ENCODE measurements at places on chromosomes 5 and 9.
A peak's percentile ranks its signal among the peaks of the same experiment; 100 is the strongest.

DNA sequence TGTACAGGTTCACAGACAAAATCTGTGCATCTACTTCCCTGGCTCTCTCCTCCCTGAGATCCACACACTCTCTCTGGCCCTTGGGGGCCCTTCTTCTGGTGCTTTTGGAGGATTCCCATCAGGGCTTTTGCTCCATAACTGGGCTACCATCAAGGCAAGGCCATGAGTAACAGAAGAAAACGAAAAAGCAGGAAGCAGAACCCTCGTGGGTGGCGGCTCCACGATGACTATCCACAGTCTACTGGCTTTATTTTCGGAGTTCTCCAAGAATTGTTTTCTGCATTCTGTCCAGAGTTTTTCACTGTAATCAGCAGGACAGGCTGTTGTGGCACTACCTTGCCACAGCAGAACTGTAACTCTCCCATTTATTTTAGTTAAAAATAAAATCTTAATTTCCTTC lies 19.9 kb downstream of the PNPLA7 start:
- no peak for DNase-seq

DNA sequence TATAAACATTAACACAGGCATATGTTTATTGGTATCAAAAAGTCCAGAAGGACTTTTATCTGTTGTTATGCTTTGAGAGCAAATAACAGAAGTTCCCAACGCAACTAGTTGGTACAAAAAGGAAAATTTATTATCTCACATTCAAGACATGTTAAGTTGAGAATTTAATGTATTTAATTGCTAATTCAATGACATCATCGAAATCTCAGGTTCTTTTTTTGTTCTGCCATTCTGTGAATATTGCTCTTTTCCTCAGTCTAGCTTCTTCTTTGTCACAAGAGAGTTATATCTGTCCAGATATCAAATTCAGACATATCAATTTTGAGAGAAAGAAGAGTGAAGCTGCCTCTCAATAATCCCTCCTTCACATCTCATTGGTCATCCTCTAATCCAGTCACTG lies 307.6 kb upstream of the PCSK5 start:
- no peak for DNase-seq

DNA sequence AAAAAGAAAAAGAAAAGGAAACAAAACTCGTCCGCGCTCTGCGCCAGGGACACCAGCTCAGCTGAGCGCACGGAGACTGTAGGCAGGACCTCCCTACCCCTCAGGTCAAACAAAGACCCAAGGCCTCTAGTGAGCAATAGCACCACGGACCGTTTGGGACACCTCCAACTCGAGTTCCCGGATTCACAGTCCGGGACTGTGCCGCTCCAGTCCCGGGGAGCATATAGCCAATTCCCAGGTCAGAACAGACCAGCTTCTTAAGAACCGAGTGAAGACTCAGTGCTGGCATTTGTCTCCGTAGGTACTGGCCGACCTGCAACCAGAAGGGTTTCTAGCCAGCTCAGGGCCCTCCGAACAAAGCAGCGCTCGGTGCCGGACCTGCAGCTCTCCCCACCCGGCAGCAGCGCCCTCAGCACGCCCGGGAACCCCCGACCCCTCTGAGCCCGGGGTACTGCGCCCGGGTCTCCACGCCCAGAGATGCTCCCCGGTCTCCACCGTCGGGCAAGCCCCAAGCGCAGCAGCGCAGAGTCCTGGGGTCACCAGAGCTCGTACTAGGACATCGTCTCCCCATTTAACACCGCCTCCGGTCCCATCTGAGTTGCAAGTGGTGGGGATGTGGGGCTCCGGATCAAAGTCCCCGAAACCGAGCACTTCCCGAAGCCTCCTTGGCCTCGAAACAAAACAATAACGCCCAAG lies 591 bp downstream of the ABCA1 start:
- DNase-seq, result peak; percentile 8

- DNase-seq, result no peak
Measured at GRCh38 chr9:99868845-99869244, 37.6 kb upstream of the STX17 start.

GRCh38 chr9:129990269-129991010 lies 52.5 kb downstream of the FNBP1 start:
- DNase-seq, result peak; percentile 61

GRCh38 chr5:13187186-13187585 lies 757.3 kb downstream of the DNAH5 start:
- no peak for DNase-seq

GRCh38 chr9:134366223-134367031 lies 40.2 kb downstream of the RXRA start:
- DNase-seq, result no peak
